ENCODE measurements at places on chromosomes 5 and 9.

DNA sequence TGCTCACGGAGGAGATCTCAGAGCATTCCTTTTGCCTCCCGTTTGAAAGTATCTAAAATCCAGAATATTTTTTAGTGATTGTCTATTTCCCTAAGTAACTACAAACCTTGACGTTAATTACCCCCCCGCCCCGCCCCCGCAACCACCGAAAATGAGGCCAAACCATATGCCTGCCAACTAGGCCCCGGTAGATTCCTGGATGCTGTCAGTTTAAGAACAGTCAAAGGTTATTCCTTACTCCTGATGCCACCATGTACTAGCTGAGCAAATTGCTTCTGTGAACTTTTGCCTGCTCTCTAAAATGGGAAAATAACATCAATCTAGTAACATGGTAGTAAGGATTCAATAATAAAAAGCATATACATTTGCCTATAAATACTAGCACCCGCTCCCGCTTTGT lies 244.8 kb downstream of the SAXO1 start:
- no peak for DNase-seq

GRCh38 chr5:33690374-33691135 lies 201.2 kb downstream of the ADAMTS12 start:
- DNase-seq: no peak

GRCh38 chr9:77417566-77417965 lies 230.6 kb downstream of the GNA14 start:
- no peak for DNase-seq

DNA sequence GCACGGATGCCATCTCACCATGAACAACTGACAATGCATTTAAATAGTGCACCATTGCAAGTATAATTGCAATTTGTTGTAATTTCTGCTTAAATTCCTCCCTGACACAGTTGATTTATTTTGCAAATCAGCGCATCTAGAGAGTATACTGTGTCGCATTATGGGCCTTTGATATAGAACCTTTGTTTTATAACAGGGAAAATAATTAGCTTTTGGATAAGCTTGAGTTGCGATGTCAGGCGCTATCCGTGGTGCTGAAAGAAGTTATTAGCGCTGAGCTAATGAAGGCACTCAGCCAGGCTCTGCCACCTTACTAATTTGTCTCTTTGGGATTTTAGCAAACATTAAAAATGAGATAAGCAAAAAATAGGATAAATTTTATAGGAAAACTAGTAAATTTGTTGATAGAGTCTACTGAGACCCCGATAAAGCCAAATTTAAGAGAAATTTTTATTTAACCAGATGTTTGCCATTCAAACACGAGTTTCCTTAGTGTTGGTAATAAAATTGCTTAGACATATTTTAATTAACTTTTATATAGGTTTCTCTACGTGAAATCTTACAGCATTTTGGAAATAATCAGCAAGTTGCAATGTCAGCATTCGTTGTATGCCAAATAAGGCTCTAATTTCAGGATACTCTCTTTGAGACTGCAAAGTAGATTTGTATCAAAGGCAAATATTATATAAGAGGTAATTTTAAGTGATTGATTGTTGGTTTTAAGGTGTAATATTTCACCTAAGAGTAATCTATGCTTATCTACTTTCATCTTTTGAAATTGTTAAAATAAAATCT lies 355.5 kb downstream of the TLR4 start:
- no peak for DNase-seq

DNA sequence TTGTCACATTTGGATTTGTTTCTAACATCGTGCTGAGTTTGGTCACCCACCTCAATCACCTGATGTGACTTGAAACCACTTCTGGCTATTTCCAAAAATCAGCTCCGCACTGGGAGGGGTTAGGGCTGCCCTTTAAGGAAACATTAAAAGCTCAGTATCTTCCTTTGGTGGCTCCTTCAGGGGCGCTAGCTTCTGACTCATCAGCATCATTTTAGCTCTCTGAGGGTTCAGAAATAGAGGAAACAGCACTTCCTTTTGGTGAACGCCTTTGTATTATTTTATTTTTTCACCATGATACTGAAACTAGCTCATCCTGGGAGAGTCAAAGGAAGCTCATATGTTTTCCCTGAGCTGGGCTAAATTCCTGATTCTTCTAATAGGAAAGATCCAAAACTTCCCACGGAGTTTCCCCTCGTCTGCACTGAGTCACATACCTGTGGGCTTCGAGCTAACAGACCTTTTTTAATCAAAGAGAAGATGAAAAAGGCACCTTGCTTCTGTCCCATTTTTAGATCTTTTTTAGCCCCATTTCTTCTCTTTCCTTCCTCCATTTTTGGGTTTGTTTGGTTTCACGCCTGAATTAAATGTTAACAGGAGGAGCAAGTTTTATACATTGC lies 48.2 kb downstream of the ROPN1L start:
- no peak for DNase-seq

DNA sequence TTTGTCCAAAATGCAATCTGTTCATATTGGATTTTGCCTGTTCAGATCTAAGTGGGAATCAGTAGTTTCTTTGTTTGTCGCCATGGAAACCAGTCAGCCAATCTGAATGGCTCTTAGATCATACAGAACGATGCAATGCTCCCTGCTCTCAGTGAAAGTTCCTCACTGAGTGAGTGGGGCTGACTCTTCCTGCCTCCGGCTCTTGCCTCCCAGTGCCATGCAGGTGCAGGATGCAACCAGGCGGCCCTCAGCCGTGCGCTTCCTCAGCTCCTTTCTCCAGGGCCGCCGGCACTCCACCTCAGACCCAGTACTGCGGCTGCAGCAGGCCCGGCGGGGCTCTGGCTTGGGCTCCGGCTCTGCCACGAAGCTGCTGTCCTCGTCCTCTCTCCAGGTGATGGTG lies at the start of gene PTPDC1:
Gene PTPDC1 (plus strand): TSS at position 151 of the 400 bp plus-strand sequence. CDS start 67 bp downstream, at position 218.
- no peak for DNase-seq

GRCh38 chr9:125258160-125258785 lies 3.4 kb upstream of the GAPVD1 start:
- DNase-seq: no peak

GRCh38 chr5:113574417-113574816 lies 60.9 kb downstream of the YTHDC2 start:
- no peak for DNase-seq

GRCh38 chr5:38666668-38667498 lies 110.4 kb upstream of the LIFR start:
- DNase-seq: no peak

GRCh38 chr5:38795986-38796741 lies 49.6 kb upstream of the OSMR start:
- DNase-seq: no peak

- DNase-seq: no peak
Observed at GRCh38 chr9:70030156-70030555, 13.5 kb upstream of the MAMDC2 start.

DNA sequence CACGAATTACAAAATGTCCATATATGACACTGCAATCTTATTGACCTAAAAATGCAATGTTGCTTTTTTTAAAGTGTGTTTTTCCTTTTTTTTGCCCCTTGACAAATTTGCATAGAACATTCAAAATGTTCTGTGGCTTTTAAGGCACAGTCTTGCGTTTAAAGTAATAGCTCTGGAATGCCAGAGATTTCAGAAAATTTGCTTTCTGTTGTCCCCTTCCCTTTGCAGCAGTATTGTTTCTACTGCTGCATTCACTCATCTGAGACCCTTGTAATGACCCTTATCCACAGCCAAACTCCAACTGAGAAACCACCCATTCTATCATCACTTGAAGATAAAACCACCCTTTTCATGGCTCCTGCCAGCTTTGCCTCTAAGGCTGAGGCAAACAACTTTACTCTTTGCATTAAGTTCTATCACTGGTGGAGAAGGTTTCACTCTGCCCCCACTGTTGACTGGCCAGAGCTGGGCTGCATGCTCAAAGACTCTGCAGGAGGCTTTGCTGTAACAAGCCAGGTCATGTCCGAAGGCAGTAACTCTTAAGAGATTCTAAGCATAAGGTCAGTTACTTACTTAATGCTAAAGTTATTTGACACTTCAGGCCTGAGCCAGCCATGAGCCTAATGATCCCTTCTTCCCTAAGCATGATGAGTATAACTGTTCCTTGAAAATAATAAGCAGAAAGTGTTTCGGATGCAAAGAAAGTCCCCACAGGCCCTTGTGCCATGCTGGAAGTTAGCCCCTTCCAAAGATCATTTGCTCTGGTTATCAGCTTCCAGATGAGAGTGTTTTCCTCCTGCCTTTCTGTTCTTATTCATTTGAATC lies 101.9 kb downstream of the CD180 start:
- DNase-seq: no peak

GRCh38 chr5:39266442-39266841 lies 47.1 kb upstream of the FYB1 start:
- no peak for DNase-seq

DNA sequence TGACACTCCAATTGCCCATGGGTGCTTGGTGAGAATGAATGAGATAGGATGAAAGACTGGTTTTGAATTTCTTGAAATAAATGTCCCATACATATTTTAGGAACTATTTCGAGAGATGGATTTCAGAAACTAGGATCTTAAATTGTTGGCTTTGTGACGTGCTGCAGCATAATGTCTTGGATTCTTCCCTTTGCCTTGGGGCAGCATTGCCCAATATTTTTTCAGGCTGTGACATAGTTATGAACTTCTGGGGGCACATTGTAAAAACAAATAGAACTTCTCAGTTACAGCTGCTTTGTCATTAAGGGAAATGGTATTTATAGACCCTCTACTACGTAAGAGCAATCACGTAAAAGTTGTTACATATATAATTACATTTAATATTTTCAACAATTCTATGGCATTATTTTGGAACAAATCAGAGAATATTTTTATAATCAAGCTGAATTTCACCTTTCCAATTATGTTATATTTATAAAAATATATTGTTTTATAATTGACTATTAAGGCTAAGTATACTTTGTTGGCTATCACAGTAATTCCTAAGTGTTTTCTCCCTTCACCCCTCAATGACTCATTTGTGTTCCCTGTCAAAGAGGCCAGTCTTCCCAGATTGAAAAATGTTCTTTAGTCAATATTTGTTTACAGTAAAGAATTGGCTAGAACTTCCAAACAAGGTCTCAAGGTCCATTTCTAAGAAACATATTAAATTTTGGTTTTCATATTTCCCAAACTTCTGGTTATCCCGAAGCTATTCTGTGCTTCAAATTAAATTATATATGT lies 1388.3 kb upstream of the ACO1 start:
- no peak for DNase-seq

DNA sequence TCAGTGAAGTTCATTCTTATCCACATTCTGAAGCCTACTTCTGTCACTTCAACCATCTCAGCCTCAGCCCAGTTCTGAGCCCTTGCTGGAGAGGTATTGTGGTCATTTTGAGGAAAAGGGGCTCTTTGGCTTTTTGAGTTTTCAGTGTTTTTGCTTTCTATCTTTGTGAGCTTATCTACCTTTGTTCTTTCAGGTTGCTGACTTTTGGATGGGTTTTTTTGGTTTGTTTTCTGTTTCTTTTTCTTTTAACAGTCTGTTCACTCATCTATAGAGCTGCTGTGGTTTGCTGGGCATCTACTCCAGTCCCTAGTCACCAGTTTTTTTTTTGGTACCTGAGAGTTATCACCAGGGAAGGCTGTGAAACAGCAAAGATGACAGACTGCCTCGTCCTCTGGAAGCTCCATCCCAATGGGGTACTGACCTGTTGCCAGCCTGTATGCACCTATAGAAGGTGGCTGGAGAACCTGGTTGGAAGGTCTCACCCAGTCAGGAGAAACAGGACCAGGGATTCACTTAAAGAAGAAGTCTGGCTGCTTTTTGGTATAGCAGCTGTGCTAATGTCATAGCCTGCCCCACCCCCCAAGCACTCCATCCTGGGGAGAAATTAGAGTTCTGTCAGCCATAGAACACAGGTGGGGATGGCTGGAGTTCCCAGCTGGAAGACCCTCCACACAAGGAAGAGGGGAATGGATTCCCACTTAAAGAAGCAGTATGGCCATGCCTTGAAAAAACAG lies 138.6 kb upstream of the TSLP start:
- DNase-seq: no peak

DNA sequence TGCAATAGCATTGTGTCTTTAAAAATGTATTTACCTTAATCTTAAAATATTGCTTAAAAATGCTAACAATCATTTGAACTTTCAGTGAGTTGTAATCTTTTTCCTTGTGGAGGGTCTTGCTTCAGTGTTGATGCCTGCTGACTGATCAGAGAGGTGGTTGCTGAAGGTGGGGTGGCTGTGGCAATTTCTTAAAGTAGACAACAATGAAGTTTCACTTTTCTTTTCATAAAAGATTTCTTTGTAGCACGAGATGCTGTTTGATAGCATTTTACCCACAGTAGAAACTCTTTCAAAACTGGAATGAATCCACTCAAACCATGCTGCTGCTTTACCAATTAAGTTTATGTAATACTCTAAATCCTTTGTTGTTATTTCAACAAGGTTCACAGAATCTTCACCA lies 50.8 kb downstream of the NR3C1 start:
- no peak for DNase-seq

DNA sequence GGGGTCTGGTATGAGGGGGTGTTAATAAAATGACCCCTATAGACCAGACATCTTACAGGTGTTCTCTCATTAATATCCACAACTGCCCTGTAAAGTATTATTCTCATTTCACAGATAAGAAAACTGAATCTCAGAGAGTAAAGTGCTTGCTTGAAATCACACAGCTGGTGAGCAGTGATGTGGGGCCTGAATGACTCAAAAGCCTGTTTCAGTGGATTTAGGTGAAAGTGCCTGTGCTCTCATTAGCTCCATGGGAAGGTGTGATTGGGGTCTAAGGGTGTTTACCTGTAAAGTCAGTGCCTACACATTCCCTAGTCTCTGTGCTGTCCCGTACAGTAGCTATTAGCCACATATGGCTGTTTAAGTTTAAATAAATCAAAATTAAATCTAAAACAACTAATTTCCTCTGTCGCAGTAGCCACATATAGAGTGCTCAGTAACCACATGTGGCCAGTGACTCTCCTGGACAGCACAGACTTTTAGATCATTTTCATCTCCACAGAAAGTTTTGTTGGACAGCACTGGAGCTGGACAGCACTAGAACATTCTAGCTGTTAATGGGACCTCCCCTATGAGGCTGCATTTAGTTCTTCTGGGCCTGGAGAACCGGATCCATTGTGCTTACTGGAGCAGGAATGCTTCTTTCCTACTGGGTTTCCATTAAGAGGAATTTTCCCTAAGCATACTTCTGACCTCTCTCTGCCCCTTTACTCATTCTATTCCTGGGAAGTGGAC lies 52.5 kb upstream of the SEMA6A start:
- no peak for DNase-seq

DNA sequence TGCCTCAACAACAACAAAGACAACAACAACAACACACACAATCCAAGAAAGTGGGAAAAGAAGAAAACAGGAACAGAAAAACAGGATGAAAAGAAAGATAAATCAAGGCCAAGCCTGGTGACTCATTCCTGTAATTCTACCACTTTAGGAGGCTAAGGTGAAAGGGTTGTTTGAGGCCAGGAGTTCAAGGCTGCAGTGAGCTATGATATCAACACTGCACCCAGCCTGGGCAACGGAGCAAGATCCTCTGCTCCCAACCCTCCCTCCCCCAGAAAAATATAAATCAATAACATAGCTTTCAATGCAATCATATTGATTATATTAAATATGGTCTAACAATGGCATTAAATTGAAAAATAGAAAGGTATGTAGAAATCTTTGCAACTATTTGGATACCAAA lies 32.1 kb downstream of the CENPK start:
- no peak for DNase-seq

GRCh38 chr9:110748251-110748893 lies 79.8 kb downstream of the MUSK start:
- DNase-seq: no peak

All from stimulated activated CD8-positive, alpha-beta memory T cell treated with anti-CD3 and anti-CD28 coated beads, Interleukin-2, amount 100 ng/mL, for 1 hour (primary cell).